ENCODE measurements at places on chromosomes 4 and X. TPM values are rescaled to one million over a fixed set of nuclear protein-coding genes. Genes with fewer than 3 reads are reported as not detected.

CENPVL1 gene
- not detected for total RNA-seq

CT45A2 gene
- not detected for total RNA-seq

SCD5 gene
- 0.35 TPM for total RNA-seq

FATE1 gene
- total RNA-seq: not detected

HMX1 gene
- total RNA-seq: not detected

POLR2B gene
- 95.8 TPM for total RNA-seq

GRCh38 chr4:82900411-82901182, at the start of gene THAP9:
TSS of gene THAP9 (plus strand) at chr4:82900735. CDS start at chr4:82900803, 68 bp downstream.
- H3K27ac ChIP-seq: no peak within 1 kb of the TSS
- H3K36me3 ChIP-seq: peaks cover 24% of the 10 kb centered on the region
- H3K27me3 ChIP-seq: no peaks in the 10 kb centered on the region
- no peak within 1 kb of the TSS for H3K4me3 ChIP-seq

GRCh38 chr4:22695917-22696316, 3.2 kb downstream of the GBA3 start:
- no peak overlapping the region for H3K4me3 ChIP-seq
- H3K36me3 ChIP-seq: peaks cover 2% of the 10 kb centered on the region
- H3K4me1 ChIP-seq: no peaks in the 10 kb centered on the region
- DNase-seq: no peak

GRCh38 chr4:93232883-93233282, 595.7 kb upstream of the ATOH1 start:
- no peak for DNase-seq
- H3K4me1 ChIP-seq: no peaks in the 10 kb centered on the region
- H3K36me3 ChIP-seq: no peaks in the 10 kb centered on the region
- no peaks in the 10 kb centered on the region for H3K27me3 ChIP-seq

DNA sequence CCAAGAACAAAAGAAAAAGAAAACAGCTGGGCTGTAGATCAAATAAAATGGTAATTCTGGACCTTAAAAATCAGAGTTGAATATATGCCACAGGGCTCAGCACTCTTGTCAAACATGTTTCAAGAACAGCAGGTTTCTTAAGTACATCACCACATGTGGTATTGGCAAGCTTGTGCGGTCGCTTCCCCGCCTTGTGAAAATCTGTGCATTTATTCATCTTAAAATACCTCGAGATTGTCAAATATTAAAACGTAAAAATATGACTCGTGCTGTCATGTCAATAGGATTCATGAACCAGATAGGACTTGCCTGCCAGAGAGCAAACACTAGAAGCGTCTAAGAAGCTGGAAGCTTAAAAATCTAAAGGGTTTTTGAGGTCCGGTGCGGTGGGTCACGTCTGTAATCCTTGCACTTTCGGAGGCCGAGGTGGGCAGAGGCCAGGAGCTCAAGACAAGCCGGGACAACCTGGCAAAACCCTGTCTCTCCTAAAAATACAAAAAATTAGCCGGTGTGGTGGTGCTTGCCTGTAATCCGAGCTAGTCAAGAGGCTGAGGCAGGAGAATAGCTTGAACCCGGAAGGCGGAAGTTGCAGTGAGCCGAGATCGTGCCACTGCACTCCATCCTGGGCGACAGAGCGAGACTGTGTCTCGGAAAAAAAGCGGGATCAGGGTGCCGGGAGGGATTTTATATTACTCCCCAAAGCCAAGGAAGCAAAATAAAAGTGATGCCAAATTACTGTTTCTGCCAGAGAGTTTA, 40.2 kb upstream of the TMEM154 start:
- H3K27me3 ChIP-seq: no peaks in the 10 kb centered on the region
- no peak for DNase-seq
- H3K36me3 ChIP-seq: peaks cover 2% of the 10 kb centered on the region
- no peak overlapping the region for H3K27ac ChIP-seq
- H3K4me3 ChIP-seq: no peak overlapping the region

DNA sequence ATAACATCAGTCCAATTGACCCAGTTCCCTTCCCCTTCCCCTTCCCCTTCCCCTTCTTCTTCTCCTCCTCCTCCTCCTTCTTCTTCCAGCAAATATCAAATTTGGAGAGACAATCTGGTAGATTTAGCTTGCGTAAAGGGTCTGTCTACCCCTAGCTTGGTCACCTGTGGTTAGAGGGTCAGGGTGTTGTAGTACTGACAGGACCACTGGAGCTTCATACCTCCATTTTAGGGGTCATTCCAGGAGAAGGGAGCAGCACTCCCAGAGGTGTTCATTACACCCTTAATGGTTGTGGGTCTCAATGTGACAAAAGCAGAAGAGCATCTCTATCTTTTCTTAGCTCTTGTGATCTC, 3.7 kb upstream of the FGB start:
- H3K27ac ChIP-seq: no peak overlapping the region
- H3K4me3 ChIP-seq: no peak overlapping the region
- DNase-seq: no peak
- H3K27me3 ChIP-seq: peaks cover 4% of the 10 kb centered on the region

- no peak overlapping the region for H3K27ac ChIP-seq
- DNase-seq: no peak
- H3K27me3 ChIP-seq: no peaks in the 10 kb centered on the region
- no peak overlapping the region for H3K4me3 ChIP-seq
- no peaks in the 10 kb centered on the region for H3K36me3 ChIP-seq
- H3K4me1 ChIP-seq: peaks cover 3% of the 10 kb centered on the region
Observed at GRCh38 chr4:146338512-146338911, 124.2 kb downstream of the REELD1 start.

DNA sequence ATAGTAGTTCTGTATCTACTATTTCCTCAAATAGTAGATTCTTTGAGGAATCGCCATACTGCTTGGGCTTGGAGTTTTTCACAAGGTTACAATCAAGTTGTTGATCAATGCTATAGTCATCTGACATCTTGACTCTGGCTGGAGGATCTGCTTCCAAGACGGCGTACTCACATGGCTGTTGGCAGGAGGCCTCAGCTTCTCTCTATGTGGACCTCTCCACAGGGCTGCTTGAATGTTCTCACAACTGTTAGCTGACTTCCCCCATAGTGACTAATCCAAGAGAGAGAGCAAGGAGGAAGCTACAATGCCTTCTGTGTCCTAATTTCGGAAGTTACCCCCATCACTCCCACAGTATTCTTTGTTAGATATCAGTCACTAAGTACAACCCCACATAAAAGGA, 10.3 kb downstream of the EGFL6 start:
- no peaks in the 10 kb centered on the region for H3K4me1 ChIP-seq
- no peak for DNase-seq
- H3K27ac ChIP-seq: no peak overlapping the region
- H3K4me3 ChIP-seq: no peak overlapping the region

DNA sequence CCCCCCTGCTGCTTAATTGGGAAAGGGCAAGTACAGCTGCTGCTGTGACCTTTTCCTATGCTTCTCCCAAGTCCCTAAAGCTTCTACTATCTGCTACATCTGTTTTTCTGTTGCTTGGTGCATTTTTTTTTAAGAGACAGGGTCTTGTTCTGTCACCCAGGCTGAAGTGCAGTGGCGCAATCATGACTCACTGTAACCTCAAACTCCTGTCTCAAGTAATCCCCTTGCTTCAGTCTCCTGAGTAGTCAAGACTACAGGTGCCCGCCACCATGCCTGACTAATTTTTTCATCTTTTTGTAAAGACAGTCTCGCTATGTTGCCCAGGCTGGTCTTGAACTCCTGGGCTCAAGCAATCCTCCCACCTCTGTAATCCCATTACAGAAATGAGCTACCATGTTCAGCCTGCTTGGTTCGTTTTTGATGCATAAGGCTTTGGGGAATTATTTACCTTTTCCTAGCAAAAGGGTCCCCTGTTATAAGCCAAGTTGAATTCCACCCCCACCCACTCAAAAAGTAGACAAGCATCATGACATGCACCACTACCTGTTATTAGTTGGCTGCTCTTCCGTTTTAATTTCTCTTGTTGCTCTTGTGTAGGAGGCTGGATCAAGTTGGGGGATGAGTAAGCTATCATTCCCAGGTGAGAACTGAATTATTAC, 39.6 kb downstream of the DGKK start:
- no peaks in the 10 kb centered on the region for H3K36me3 ChIP-seq
- H3K4me1 ChIP-seq: no peaks in the 10 kb centered on the region
- no peak overlapping the region for H3K4me3 ChIP-seq
- peak; percentile 4 for DNase-seq
- H3K27ac ChIP-seq: no peak overlapping the region

- H3K27ac ChIP-seq: no peak overlapping the region
- peaks cover 31% of the 10 kb centered on the region for H3K36me3 ChIP-seq
- no peak for DNase-seq
- no peak overlapping the region for H3K4me3 ChIP-seq
- no peaks in the 10 kb centered on the region for H3K27me3 ChIP-seq
Observed at GRCh38 chr4:47907089-47907646, 7.2 kb downstream of the NFXL1 start.

DNA sequence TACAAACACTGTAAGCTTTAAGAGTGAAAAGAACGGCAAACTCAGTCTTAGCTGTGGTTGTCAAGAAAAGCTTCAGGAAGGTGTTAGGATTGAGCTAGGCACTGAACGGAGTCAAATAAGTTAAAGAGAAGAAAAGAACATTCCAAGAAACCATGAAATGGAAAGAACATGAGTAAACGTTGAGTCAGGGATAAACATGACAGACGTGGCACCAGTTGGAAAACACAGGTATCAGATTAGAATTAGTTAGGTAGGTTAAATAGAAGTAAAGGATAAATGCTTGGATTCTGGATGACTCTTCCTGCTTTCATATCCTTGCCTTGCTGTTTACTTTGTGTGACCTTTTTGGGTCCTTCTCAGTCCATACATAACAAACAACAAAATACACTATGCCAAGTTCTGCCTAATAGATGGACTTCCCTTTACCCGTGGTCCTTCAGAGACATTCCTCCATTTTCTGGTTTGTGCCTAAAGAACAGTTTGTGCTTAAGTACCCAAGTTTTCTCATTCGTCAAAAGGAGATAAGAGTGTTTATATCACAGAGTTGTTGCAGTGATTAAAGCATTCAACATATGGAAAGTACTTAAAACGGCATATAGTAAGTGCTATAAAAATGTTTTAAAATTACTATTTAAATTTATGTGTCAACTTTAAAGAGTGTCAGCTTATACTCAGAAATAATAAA, 446.9 kb downstream of the TMA16 start:
- no peak for DNase-seq
- H3K36me3 ChIP-seq: no peaks in the 10 kb centered on the region
- H3K4me3 ChIP-seq: no peak overlapping the region
- no peaks in the 10 kb centered on the region for H3K27me3 ChIP-seq

DNA sequence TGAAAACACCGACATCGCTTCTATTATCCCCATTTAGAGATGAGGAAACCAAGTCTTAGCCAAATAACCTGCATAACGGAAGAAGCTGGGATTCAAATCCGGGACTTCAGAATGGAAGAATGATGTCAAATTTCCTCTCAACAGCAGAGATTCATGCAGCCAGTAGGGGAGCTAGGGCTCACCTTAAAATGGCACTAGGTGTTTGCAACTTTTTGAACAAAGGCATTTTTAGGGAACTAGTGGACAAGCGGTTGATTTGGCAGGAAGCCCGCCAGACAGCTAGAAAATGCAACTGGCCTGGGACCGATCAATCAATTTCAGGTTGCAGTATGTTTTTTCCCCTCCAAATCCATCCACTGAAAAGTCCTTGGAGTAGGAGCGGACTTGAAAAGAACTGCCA, 224.2 kb downstream of the PTTG2 start:
- no peak for DNase-seq
- no peaks in the 10 kb centered on the region for H3K36me3 ChIP-seq
- H3K4me1 ChIP-seq: peaks cover 7% of the 10 kb centered on the region
- no peak overlapping the region for H3K27ac ChIP-seq
- no peaks in the 10 kb centered on the region for H3K27me3 ChIP-seq

- H3K4me3 ChIP-seq: no peak overlapping the region
- H3K4me1 ChIP-seq: no peaks in the 10 kb centered on the region
- no peaks in the 10 kb centered on the region for H3K27me3 ChIP-seq
- H3K36me3 ChIP-seq: no peaks in the 10 kb centered on the region
- H3K27ac ChIP-seq: no peak overlapping the region
- DNase-seq: no peak
Observed at GRCh38 chr4:151896880-151897279, 136.1 kb upstream of the GATB start.

DNA sequence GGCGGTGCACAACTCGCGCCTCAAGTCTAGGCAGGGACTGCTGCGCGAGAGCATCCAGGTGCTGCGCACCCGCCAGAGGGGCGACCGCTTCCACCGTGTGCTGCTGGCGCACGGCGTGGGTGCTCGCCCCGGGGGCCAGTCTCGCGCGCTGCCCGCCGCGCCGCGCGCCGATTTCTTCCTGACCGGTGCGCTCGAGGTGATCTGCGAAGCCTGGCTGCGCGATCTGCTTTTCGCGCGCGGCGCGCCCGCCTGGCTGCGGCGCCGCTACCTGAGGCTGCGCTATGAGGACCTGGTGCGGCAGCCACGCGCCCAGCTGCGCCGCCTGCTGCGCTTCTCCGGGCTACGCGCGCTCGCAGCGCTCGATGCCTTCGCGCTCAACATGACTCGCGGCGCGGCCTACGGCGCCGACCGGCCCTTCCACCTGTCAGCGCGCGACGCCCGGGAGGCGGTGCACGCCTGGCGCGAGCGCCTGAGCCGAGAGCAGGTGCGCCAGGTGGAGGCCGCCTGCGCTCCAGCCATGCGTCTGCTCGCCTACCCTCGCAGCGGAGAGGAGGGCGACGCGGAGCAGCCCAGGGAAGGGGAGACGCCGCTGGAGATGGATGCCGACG, 1.3 kb downstream of the CHST7 start:
- peak overlapping the region; percentile 69 for H3K4me3 ChIP-seq
- no peaks in the 10 kb centered on the region for H3K36me3 ChIP-seq
- H3K27me3 ChIP-seq: peaks cover 2% of the 10 kb centered on the region
- H3K4me1 ChIP-seq: peaks cover 42% of the 10 kb centered on the region
- peak; percentile 23 for DNase-seq
- H3K27ac ChIP-seq: no peak overlapping the region

DNA sequence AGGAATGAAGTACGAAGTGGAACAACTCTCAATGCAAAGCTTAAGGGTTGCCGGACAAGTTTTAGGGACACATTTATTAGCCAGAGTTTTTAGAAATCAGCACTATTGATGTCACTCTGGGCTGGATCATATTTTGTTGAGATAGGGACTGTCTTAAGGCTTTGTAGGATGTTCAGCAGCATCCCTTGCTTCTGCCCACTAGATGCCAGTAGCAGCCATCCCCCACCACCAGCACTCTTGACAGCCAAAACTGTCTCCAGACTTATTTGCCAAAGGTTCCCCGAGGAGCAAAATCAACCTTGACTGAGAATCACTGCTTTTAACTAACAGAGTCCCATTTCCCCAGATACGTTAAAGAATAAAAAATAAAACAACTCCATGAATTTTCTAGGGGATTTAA, 1497.3 kb downstream of the STIM2 start:
- no peaks in the 10 kb centered on the region for H3K27me3 ChIP-seq
- H3K4me1 ChIP-seq: no peaks in the 10 kb centered on the region
- no peak overlapping the region for H3K27ac ChIP-seq
- no peak for DNase-seq
- H3K4me3 ChIP-seq: no peak overlapping the region
- no peaks in the 10 kb centered on the region for H3K36me3 ChIP-seq

GRCh38 chrX:5650904-5651303, 577.8 kb downstream of the NLGN4X start:
- H3K36me3 ChIP-seq: no peaks in the 10 kb centered on the region
- DNase-seq: no peak
- no peak overlapping the region for H3K27ac ChIP-seq
- H3K4me1 ChIP-seq: no peaks in the 10 kb centered on the region
- H3K27me3 ChIP-seq: no peaks in the 10 kb centered on the region

Data from activated naive CD4-positive, alpha-beta T cell treated with anti-CD3 and anti-CD28 coated beads for 36 hours (primary cell).